ENCODE measurements at places on chromosomes 3 and 15. TPM values are rescaled to one million over a fixed set of nuclear protein-coding genes. Genes with fewer than 3 reads are reported as not detected.

- DNase-seq = no peak
Measured at GRCh38 chr3:106139826-106140225, 271.0 kb upstream of the CBLB start.

Gene FEZF2
- total RNA-seq = not detected

- no peak for DNase-seq
Measured at GRCh38 chr15:88690331-88690730, 51.5 kb downstream of the ISG20 start.

DNA sequence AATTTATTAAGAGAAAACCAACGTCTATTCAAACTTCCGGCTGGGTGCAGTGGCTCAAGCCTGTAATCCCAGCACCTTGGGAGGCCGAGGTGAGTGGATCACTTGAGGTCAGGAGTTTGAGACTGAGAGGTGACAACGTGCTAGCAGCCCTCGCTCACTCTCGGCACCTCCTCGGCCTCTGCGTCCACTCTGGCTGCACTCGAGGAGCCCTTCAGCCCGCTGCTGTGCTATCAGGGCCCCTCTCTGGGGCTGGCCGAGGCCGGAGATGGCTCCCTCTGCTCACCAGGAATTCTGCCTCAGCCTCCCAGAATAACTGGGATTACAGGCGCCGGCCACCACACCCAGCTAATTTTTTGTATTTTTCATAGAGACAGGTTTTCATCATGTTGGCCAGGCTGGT, 58.7 kb downstream of the USF3 start:
- DNase-seq = no peak

- peak; percentile 54 for DNase-seq
Measured at GRCh38 chr3:12194209-12194608, 35.5 kb upstream of the TIMP4 start.

Gene POLG
- 93.0 TPM for total RNA-seq

- DNase-seq = peak; percentile 5
Measured at GRCh38 chr3:146189519-146190173, 28.7 kb upstream of the PLOD2 start.

- peak; percentile 85 for DNase-seq
Measured at GRCh38 chr3:194395778-194396538, 3.1 kb downstream of the GP5 start.

DNA sequence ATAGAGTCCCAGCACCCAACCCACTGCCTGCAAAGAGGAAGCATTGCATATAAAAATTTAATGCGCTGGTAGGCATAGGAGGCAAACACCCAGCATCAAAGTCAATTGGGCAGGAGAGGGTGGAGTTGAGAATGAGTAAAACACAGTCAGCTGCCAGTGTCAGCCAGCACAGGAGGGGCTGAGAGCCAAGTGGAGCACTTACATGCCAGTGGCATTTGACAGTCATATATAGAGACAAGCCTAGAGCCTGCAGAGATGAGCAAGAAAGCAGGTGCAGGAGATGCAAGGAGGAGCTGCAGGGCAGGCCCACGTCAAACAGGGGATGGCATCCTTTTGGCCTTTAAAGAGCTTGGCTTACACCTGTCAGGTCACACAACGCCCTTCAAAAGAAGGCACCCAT, 27.6 kb upstream of the ZFAND6 start:
- peak; percentile 58 for DNase-seq

- DNase-seq = no peak
Measured at GRCh38 chr3:145087038-145087437, 1073.9 kb downstream of the PLOD2 start.

Gene SPINK8
- total RNA-seq = not detected

DNA sequence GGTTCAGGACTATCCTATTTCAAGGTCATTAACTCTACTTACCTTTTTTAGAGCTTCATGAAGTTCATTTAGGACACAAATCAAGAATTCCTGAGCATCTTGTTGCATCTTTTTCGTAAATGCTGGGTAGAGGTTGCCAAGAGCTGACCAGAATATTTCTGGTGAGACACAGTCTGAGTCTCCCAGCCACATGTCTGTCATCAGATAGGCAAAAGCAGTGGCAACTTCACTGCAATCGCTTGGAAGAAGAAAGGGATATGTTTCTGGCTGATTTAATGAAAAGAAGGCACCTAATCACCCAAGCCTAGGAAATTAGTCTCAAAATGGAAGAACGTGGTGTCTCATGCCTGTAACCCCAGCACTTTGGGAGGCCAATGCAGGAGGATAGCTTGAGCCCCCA, 2.9 kb downstream of the USP50 start:
- no peak for DNase-seq

- no peak for DNase-seq
Measured at GRCh38 chr3:123803521-123803920, 80.6 kb downstream of the MYLK start.

- no peak for DNase-seq
Measured at GRCh38 chr3:150494411-150494977, 51.8 kb downstream of the SERP1 start.

Gene ZNF501
- total RNA-seq = 1.6 TPM

DNA sequence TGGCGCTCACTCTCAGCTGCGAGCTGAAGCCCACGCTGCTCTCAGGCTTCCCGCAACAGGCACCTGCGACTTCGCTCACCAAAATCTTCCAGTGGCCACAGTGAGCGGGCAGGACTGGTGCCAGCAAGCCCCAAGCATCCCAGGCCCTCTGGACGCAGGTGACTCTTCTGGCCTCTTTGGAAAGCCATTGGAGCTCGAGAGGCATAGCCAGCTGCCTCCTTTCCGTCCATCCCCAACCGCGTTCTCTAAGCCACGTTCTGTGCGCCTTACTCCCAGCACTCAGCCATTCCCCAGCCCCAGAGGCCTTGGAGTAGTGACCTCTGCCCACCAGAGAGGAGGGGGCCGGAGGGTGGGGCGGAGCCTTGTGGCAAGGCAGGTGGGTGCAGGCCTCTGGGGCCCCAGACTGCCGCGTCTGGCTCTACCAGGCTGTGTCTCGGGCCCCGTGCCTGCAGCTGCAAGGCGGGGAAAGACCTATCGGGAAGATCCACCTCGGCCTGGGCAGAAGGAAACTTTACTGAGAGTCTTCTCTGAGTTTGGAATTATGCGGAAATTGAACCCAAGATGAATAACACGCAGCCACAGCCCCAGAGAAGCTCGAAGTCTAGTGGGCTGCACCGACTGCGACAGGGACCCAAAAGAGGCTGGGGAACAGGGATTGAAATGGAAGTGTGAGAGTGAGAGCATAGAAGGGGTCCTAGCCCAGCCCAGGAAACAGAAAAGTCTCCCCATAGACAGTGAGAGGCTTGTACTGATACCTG, 3.6 kb upstream of the SOX14 start:
- no peak for DNase-seq

Gene CDHR4
- total RNA-seq = not detected

DNA sequence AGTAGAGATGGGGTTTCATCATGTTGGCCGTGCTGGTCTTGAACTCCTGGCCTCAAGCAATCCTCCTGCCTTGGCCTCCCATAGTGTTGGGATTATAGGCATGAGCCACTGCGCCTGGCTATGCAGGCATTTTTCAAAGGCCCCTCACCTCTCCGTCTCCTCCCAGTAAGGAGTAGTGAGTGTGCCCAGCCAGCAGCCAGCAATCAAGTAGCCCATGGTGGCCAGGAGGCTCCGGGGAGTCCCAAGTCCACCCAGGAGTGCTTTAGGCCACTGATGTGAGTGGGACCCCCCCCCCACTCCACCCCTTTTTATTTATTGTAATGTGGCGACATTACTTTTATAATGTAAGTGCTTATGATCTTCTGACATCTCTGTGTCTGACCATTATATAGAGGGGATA, 8.1 kb downstream of the ISG20 start:
- peak; percentile 3 for DNase-seq

Gene ARPP19
- 144 TPM for total RNA-seq

DNA sequence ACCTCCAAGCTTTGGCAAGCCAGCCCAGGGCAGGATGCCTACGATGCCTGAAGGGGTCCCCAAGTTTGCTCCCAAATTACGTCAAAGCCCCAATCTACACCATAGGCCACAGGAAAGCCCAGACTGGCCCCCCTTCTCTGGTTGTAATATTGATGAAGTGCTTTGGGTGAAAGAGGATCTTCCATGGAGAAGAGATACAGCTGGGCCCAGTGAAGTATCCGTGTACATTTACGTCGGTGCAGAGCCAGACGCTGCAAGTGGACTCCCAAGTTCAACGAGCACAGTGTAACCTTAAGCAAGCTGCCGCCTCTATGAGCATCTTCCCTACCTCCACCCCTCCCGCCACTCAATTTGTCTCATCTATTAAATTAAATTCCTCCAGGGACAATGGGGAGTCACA, 100.1 kb upstream of the TPM1 start:
- DNase-seq = no peak

GRCh38 chr3:49410066-49410845, 1.5 kb downstream of the RHOA start:
- DNase-seq = peak; percentile 41

GRCh38 chr15:100853676-100854440, 25.8 kb upstream of the ALDH1A3 start:
- no peak for DNase-seq

GRCh38 chr15:50798684-50799083, 33.2 kb upstream of the SPPL2A start:
- DNase-seq = peak; percentile 10

DNA sequence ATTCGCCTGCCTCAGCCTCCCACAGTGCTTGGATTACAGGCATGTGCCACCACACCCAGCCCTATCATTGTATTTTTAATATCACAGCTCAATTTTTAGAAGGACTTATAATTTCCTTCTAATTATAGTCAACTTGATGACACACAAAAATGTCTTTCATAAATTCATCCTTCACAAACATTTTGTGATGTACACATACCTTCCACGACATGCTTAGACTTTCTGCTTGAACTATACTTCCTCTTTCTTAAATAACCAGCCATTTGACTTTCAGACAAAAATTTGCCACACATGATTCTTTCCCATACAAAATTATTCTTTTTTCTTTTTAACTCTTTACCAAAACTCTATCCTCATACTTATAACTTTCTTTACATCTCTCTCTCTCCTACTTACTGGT, 48.4 kb upstream of the CCK start:
- DNase-seq = no peak

- DNase-seq = no peak
Measured at GRCh38 chr15:38229705-38230310, 22.8 kb upstream of the SPRED1 start.

GRCh38 chr3:57852896-57853295, 96.8 kb downstream of the SLMAP start:
- no peak for DNase-seq

GRCh38 chr3:128369881-128370642, 96.6 kb downstream of the DNAJB8 start:
- DNase-seq = no peak

GRCh38 chr3:126606001-126606400, 47.3 kb upstream of the C3orf22 start:
- no peak for DNase-seq

GRCh38 chr3:8492744-8493511, 8.7 kb upstream of the LMCD1 start:
- DNase-seq = no peak

Gene HYKK
- 3.4 TPM for total RNA-seq

Gene SLC24A1
- 12.4 TPM for total RNA-seq

Gene COL7A1
- 0.84 TPM for total RNA-seq

GRCh38 chr3:187871204-187871591, 125.9 kb upstream of the BCL6 start:
- no peak for DNase-seq

GRCh38 chr15:59178151-59178695, 28.4 kb upstream of the LDHAL6B start:
- DNase-seq = no peak

- no peak for DNase-seq
Measured at GRCh38 chr3:122255757-122256439, 69.2 kb upstream of the CSTA start.

GRCh38 chr15:73629798-73630429, 3.3 kb downstream of the NPTN start:
- no peak for DNase-seq

Gene CLDN16
- total RNA-seq = not detected

GRCh38 chr15:71603379-71603778, 207.0 kb upstream of the NR2E3 start:
- no peak for DNase-seq

- DNase-seq = peak; percentile 86
Measured at GRCh38 chr3:141243271-141243707, 11.7 kb downstream of the PXYLP1 start.

Gene NME9
- total RNA-seq = 2.4 TPM

DNA sequence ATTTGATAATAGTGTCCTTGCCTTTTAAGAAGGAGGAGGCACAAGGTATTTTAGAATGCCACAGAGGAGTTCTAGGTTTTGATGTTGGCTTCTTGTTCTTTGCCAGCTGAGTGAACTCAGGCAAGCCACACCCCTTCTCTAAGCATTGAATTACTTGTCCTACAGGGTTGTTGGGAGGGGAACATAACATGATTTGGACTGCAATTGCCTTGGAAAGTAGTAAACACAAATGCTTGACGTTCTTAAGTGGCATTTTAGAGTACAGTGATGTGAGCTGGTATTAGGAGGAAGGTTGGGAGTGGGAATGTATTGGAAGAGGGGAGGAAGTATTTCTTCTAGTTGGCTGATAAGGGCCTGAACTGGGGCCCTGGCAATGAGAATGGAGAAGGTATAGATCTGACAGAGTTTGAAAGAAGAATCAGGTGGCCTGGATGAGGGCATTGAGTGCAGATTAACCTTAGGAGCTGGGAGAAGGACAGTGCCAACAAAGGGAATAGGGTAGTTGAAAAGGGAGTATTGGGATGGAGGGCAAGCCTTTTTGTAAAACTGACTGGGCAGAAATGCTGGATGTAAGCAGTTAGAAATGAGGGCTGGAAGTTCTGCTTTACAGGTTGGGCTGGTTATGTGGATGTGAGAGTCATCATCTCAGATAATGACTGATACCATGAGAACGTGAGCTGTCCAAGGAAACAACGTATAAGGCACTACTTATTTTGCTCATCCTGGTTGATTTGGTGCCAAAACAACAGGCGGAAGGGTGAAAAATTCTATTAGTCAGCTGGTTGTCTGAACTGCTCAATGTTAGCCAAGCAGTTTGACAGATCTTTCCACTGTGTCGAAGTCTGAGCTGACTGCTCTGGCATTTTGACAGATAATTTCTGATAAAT, 16.7 kb downstream of the KAT2B start:
- peak; percentile 61 for DNase-seq

DNA sequence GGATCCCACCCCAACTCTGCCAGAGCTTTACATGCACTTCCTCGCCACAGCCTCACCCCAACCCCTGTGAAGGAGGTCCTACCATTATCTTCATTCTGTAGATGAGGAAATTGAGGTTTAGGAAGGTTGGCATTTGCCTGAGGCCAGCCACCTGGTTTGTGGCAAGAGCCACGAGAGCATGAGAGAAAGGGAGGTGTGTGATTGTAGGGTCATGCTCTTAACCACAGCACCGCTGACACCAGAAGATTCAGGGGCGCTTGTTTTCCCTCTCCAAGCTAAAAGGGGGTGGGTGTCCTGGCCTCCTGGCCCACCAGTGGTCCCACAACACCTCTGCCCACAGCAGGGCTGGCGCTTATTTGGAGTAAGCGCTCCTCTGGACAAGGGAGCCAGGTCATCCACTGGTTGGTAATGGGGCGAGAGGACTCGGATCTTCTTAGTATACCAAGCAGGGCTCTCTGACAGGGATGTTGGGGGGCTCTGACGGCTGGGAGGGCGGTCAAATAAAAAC, 691 bp downstream of the RHCG start:
- DNase-seq = no peak

Data from activated naive CD4-positive, alpha-beta T cell treated with anti-CD3 and anti-CD28 coated beads for 36 hours (primary cell).